ENCODE measurements at places on chromosomes 6 and 20.

DNA sequence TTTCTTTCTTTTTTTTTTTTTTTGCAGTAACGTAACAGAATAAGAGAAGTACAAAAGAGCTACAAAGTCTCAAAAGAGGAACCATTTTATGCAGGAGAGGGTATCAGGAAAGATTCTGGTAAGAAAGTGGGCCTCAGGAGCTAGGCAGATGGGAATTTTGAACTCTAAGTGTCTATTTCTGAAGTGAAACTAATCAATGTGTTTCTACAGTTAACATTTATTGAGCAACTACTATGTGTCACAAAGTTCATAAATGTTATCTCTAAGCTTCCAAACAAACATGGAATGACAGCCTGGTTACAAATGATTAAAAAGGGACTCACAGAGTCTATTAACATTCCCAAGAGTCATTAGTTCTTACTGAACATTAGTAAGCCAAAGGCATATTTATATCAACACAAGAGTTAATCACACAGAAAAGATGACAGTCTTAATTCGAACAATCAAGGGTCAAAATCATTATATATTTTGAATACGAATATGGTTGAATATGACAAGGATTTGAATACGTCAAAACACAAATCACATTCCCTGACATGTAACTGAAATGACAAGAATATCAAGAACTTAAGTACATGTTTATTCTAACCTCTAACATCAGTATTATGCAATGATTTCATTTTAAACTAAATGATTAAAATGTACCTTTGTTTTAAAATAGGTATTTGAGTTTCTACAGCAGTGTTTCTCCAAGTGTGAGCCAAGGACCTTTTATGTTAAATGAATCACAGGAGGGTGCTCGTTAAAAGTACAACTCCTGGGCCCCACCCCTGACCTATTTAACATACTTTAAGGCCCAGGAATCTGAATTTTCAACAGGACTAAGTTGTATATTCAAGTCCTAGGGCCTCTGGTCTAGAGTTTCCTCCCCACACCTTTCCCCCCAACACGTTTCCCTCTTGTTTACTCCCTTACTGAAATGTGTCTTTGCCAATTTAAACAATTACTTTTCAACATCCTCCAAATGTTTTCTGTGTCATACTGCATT lies 89.7 kb downstream of the ATXN1 start:
- no peaks in the 10 kb centered on the region for H3K27me3 ChIP-seq
- H3K27ac ChIP-seq = no peak overlapping the region
- H3K4me3 ChIP-seq = no peak overlapping the region
- no peaks in the 10 kb centered on the region for H3K36me3 ChIP-seq
- H3K4me1 ChIP-seq = peaks cover 26% of the 10 kb centered on the region
- no peak for DNase-seq

- DNase-seq = no peak
- peak overlapping the region; percentile 80 for H3K4me3 ChIP-seq
- peaks cover 44% of the 10 kb centered on the region for H3K4me1 ChIP-seq
- peak overlapping the region; percentile 99 for H3K27ac ChIP-seq
- H3K36me3 ChIP-seq = no peaks in the 10 kb centered on the region
- no peaks in the 10 kb centered on the region for H3K27me3 ChIP-seq
Measured at GRCh38 chr6:104954190-104954797, 2.6 kb upstream of the LIN28B start.

DNA sequence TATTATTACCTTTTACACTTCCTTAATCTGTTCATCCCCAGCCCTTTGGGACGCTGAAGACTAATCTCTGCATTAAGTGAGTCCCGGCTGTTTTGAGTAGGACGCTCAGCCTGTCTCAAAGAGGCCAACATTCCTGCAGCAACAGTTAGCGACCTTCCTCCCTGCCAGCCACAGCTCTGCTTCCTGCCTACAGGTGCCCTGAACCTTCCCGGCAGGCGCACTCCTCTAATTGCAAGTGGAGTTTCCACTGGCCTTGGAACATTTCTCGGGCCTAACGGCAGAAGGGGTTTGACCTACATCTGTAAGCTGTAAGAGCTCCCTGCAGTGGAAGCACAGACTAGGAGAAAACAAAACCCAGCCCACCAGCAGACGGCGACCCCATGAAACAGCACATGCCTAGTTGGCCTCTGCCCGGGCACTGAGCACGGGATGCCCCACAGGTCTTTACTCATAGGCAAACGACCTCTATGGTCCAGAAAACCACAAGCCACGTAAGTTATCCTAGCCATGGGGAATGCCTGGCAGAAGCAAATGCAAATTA lies 137.9 kb downstream of the DTNBP1 start:
- no peak for DNase-seq
- peaks cover 84% of the 10 kb centered on the region for H3K36me3 ChIP-seq
- H3K27ac ChIP-seq = peak overlapping the region; percentile 44
- no peak overlapping the region for H3K4me3 ChIP-seq

GRCh38 chr6:163446549-163446948 lies 32.0 kb downstream of the QKI start:
- no peak for DNase-seq
- H3K4me1 ChIP-seq = peaks cover 43% of the 10 kb centered on the region
- H3K36me3 ChIP-seq = peaks cover 3% of the 10 kb centered on the region
- H3K27me3 ChIP-seq = no peaks in the 10 kb centered on the region

GRCh38 chr20:18676396-18676795 lies 88.5 kb downstream of the DTD1 start:
- no peak overlapping the region for H3K4me3 ChIP-seq
- peaks cover 25% of the 10 kb centered on the region for H3K4me1 ChIP-seq
- no peaks in the 10 kb centered on the region for H3K27me3 ChIP-seq
- no peak for DNase-seq

DNA sequence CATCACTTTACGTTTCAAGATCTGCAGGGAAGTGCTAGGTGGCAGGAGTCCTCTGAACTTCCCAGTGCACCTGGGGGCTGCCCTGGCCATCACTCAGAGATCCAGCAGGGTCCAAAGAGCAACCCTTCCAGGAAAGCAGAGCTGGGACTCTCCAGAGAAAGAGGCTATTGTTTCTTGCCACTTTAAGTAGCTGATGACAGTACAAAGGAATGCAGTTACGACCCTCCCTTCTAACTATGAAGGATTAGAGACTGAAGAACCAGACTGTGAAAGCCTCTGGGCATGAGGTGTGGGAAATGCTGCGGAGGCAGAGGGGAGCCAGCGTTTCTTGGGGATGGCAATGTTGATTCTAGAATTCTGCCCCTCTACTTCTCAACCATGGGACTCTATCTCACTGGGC lies 189.1 kb upstream of the SUPT3H start:
- no peak overlapping the region for H3K27ac ChIP-seq
- DNase-seq = no peak
- H3K4me1 ChIP-seq = peaks cover 7% of the 10 kb centered on the region
- no peaks in the 10 kb centered on the region for H3K27me3 ChIP-seq
- no peak overlapping the region for H3K4me3 ChIP-seq

GRCh38 chr6:167564416-167565250 lies 239.7 kb downstream of the TTLL2 start:
- DNase-seq = no peak
- H3K27ac ChIP-seq = no peak overlapping the region
- 0 out of 2 replicates have a peak, but pooled peaks cover 3% of the 10 kb centered on the region for H3K27me3 ChIP-seq
- no peaks in the 10 kb centered on the region for H3K4me1 ChIP-seq
- no peak overlapping the region for H3K4me3 ChIP-seq
- H3K36me3 ChIP-seq = no peaks in the 10 kb centered on the region

DNA sequence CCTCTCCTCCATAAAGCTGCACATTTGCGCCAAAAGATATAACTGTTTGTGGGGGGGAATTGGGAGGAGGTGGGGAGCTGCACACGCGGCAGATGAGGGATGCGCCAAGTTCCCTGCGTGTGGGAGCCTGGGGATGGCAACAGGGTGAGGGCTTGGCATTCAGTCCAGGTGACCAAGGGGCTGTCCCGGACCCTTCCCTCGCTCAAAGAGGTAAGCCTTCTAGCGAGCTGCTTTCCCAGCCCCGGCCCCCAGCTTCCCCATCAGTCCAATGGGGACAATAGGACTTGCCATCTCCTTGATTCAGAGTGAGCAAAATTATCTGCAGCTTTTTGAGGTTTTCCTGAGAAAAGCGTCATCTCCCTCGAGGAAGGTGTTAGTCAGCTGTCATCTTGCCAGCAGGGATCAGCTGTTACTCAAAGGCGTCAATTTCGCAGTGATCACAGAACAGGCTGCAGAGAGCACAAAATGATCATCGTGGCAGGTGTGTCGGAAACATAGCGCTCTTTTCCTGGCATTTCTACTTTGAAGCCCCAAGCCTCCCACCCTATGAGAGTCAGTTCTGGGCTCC lies 21.3 kb downstream of the ZNF831 start:
- DNase-seq = no peak
- H3K27ac ChIP-seq = no peak overlapping the region
- no peaks in the 10 kb centered on the region for H3K36me3 ChIP-seq
- H3K4me1 ChIP-seq = no peaks in the 10 kb centered on the region
- H3K27me3 ChIP-seq = peaks cover 2% of the 10 kb centered on the region

- no peaks in the 10 kb centered on the region for H3K27me3 ChIP-seq
- DNase-seq = no peak
- H3K36me3 ChIP-seq = no peaks in the 10 kb centered on the region
- no peaks in the 10 kb centered on the region for H3K4me1 ChIP-seq
- H3K4me3 ChIP-seq = no peak overlapping the region
- no peak overlapping the region for H3K27ac ChIP-seq
Measured at GRCh38 chr6:6610031-6610591, 21.6 kb downstream of the LY86 start.

GRCh38 chr20:21507400-21508229 lies 6.2 kb downstream of the NKX2-2 start:
- peak overlapping the region; percentile 12 for H3K4me3 ChIP-seq
- H3K27me3 ChIP-seq = peaks cover 84% of the 10 kb centered on the region
- peaks cover 46% of the 10 kb centered on the region for H3K4me1 ChIP-seq

DNA sequence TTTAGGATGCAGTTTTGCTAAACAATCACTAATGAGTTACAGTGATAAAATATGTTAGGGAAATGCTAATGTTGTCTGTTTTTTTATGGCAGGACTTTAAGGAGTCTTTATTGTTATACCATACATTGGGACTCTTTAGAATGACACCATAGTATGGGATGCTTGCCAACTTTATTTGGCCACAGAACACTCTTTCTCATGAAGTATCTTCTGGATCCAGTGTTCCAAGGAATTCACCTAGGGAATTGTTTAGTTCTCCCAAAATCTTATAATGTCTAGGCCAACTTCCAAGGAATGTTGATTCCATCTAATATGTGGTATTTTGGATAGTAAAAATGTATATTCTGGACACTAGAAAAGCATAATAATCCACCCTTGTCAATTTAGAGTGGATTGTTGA lies 3.3 kb downstream of the RIN2 start:
- no peak overlapping the region for H3K4me3 ChIP-seq
- H3K27ac ChIP-seq = no peak overlapping the region
- peaks cover 12% of the 10 kb centered on the region for H3K4me1 ChIP-seq
- peaks cover 41% of the 10 kb centered on the region for H3K27me3 ChIP-seq

DNA sequence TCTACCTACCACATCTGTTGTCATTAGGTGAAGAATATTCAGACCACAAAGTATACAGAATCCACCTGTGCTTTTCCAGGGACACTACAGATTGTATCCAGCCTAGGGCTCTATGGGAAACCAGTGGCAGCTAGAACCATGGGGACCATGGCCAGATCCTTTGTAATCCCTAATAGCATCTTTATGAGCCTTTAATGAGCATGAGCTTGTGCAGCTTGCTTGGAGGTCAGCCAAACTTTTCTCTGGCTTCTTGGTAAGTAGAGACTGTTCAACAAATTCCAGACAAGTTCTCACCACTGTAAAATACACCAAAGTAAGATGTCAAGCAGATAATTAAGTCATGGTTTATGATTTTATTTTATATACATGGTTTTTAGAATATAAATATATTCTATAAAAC lies 301.6 kb upstream of the ADGRB3 start:
- DNase-seq = no peak
- H3K27me3 ChIP-seq = no peaks in the 10 kb centered on the region
- no peaks in the 10 kb centered on the region for H3K4me1 ChIP-seq
- no peaks in the 10 kb centered on the region for H3K36me3 ChIP-seq
- H3K27ac ChIP-seq = no peak overlapping the region

- no peak overlapping the region for H3K4me3 ChIP-seq
- H3K4me1 ChIP-seq = peaks cover 17% of the 10 kb centered on the region
- H3K27ac ChIP-seq = no peak overlapping the region
- H3K36me3 ChIP-seq = no peaks in the 10 kb centered on the region
Measured at GRCh38 chr20:2760297-2760951, 40.0 kb downstream of the CPXM1 start.

- no peak overlapping the region for H3K27ac ChIP-seq
- DNase-seq = no peak
- no peaks in the 10 kb centered on the region for H3K36me3 ChIP-seq
- no peak overlapping the region for H3K4me3 ChIP-seq
- H3K27me3 ChIP-seq = no peaks in the 10 kb centered on the region
Measured at GRCh38 chr6:25018568-25018954, 82.8 kb upstream of the RIPOR2 start.

GRCh38 chr6:141580988-141581552 lies 551.7 kb upstream of the GJE1 start:
- no peaks in the 10 kb centered on the region for H3K27me3 ChIP-seq
- peaks cover 5% of the 10 kb centered on the region for H3K4me1 ChIP-seq
- no peak overlapping the region for H3K27ac ChIP-seq
- no peaks in the 10 kb centered on the region for H3K36me3 ChIP-seq
- H3K4me3 ChIP-seq = no peak overlapping the region

- H3K36me3 ChIP-seq = no peaks in the 10 kb centered on the region
- no peaks in the 10 kb centered on the region for H3K4me1 ChIP-seq
- H3K4me3 ChIP-seq = no peak overlapping the region
- no peak for DNase-seq
Measured at GRCh38 chr6:74574794-74575193, 631.1 kb downstream of the COL12A1 start.

GRCh38 chr6:49300443-49300842 lies 162.6 kb downstream of the MMUT start:
- no peak overlapping the region for H3K27ac ChIP-seq
- no peak for DNase-seq
- H3K4me3 ChIP-seq = no peak overlapping the region
- H3K4me1 ChIP-seq = peaks cover 10% of the 10 kb centered on the region

DNA sequence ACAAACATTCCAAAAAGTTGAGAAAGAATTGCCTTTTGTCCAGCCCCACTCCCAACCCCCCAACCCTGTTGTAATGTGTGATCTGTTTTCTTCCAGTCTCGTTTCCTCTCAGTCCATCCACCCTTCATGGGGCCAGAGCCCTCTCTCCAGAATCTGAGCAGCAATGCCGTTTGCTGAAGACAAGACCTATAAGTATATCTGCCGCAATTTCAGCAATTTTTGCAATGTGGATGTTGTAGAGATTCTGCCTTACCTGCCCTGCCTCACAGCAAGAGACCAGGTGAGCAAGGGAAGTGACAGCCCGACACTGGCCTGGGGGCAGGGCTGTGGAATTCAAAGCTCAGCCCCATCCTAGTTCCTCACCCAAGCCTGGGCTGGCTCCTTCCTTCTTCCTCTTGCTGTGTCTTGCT lies 7.8 kb downstream of the MAVS start:
- no peaks in the 10 kb centered on the region for H3K27me3 ChIP-seq
- DNase-seq = peak; percentile 22

GRCh38 chr6:13711324-13711732 lies 307 bp downstream of the RANBP9 start:
- H3K4me1 ChIP-seq = peaks cover 30% of the 10 kb centered on the region
- no peak for DNase-seq
- H3K27ac ChIP-seq = no peak overlapping the region
- peaks cover 2% of the 10 kb centered on the region for H3K27me3 ChIP-seq
- peaks cover 10% of the 10 kb centered on the region for H3K36me3 ChIP-seq
- H3K4me3 ChIP-seq = peak overlapping the region; percentile 34

GRCh38 chr6:14354919-14355572 lies 237.5 kb downstream of the CD83 start:
- no peak overlapping the region for H3K4me3 ChIP-seq
- peaks cover 9% of the 10 kb centered on the region for H3K36me3 ChIP-seq
- H3K27ac ChIP-seq = no peak overlapping the region
- peaks cover 4% of the 10 kb centered on the region for H3K27me3 ChIP-seq
